ENCODE measurements at places on chromosomes 5 and 9.

- no peak for DNase-seq
Measured at GRCh38 chr5:170579601-170580000, 75.8 kb downstream of the KCNIP1 start.

- peak; percentile 61 for DNase-seq
Measured at GRCh38 chr5:132064738-132065331, 4.4 kb downstream of the IL3 start.

DNA sequence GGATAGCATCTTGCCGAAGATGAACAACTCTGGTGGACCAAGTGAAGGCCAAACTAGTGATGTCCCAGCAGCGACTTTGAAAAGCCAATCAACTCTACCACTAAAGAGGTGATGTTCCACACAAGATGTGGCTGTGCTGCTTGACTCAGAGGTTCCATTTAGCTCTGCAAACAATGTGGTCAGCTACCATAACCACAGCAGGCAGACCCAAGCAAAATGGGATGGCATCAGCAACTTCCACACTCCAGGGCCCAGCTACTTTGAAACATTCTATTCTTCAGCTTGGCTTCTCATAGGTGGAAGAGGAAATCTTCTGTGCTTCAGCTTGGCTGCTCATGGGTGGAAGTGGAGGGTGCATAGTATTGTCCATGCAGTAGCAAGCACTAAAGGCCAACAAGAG, 70.5 kb downstream of the IRX2 start:
- DNase-seq, result no peak

DNA sequence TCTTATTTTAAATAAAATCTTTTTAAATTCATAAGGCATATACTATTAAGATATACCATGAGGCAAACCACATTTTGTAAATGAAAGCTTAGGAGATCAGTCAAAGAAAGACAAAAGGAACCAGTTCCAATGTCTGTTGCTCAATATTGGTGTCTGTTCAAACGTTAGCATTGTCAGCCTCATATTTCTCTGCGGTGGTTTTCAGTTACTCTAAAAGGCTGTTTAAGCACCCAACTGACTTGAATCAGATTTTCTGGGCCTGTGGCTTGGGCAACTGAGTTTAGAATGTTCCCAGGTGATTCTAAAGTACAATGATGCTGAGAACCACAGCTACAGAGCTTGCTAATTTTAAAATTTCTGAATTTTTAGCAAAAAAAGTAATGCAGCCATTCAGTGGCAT, 166.3 kb upstream of the KIF2A start:
- DNase-seq, result no peak

DNA sequence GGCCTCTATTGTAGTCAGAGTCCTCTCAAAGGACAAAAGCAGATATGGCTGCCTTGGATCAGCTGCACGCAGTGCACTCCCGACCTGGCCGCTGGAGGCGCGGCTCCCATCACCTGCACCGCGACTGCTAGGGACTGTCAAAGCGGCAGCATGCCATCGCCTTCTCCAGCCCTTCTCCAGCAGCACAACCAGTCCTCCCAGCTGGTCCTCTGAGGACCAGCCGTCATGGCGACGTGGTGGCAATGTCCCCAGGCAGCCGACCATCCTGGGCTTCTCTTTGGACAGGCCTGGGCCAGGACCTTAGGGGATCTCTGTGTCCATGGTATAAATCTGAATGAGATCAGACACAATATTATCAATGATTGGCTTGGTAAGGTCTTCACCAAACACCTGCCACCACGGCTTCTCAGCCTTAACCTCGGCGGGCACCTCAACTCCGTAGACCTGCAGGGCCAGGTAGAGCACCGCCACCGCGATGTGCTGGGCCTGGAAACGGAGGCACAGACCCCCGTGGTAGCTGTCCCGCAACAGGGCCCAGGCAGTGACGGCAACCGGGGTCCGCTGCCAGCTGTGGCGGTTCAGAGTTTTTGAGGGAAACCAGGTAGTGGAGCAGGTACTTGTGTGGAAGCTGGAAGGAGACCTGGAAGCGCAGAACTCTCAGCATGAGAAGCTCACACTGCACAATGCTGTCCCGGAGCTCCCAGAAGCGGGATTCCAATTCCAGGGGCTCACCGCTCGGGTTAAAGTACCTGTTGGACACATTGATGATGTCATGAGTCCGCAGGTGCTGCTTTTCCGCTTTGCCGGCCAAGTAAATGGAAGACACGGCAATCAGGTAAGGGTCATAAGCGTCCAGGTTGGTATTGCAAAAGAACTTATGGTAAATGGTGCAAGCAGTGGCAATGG, 8.5 kb downstream of the DUSP1 start:
- DNase-seq, result no peak

GRCh38 chr5:154015071-154015693, 23.5 kb downstream of the FAM114A2 start:
- DNase-seq, result no peak
